ENCODE measurements at places on chromosomes 4 and X. TPM values are rescaled to one million over a fixed set of nuclear protein-coding genes. Genes with fewer than 3 reads are reported as not detected.

DNA sequence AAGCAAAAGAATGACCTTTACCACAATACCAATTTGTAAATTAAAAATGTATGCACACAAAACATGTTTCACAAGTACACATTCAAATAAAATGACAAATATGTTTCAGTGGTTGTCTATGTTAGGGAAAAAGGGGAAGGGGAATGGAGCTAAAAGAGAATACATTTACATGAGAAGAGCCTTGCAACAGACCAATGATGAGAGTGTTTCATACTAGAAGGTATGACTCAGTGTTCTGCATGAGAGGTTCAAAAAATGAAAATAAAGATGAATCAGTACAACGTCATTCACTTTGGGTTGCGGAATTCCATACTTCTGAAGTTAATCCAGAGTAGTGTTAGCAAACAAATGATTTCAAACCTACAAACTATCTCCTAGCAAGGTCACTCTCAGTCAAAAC lies 51.7 kb downstream of the RPGR start:
- no peak for DNase-seq

DNA sequence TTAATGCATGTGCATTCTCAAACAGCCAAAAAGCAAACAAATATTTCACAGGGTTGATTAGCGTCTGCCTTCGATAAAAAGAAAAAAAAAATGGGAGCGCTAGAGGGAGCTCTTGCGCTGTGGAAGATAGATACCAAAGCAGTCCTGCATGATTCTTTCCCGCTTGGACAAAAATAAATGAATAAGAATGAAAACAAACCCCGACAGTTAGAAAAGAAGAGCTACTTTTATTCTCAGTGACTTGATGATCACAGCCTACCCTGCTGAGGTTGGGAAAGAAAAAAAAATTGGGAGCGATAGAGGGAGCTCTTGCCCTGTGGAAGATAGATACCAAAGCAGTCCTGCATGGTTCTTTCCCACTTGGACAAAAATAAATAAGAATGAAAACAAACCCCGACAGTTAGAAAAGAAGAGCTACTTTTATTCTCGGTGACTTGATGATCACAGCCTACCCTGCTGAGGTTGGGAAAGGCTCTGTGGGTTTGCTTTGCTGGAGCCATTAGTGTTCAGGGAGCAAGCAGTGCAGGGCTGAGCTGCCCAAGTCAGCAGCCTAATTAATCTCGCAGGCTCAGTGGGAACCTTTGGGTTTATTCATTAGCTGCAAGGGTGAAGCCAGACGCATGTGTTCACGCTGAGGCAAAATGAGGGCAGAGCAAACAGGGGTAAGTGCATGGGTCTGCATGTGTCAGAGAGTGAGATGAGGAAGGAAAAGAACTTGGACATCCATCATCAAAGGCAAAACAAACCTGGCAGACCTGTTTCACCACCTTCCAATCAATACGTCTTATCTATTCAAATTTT lies 249.3 kb upstream of the PRKX start:
- no peak for DNase-seq

DNA sequence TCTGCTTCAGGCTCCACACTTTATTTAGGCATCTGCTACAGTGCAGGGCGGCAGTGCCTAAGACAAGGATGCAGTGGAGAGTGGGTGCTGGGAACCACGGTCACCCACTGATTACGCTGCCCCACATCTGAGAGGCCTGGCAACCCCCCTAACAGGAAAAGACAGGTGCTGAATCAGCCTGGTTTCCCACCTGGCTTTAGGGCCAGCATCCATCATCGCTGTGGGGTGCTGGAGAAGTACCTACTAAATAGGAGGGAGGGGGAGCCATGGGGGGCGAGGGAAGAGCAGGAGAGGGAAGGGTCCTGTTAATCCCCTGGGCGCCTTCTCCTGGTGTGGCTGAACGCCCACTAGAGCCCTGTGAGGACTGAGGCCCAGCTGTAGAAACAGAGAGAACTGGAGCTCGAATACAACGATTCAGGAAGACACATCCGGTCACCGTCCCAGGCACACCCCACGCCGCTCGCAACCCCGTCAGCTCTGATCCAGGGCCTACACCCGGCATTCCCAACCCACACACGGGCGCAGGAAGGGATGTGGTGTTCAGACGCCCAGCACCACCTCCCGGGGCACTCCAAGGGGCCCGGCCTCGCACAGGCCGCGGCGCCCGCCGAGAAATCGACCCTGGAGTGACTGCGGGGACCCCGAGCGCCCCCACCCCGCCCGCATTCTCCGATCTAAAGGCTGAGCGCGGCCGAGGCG lies 554 bp downstream of the DCTD start:
- peak; percentile 27 for DNase-seq

- no peak for DNase-seq
Measured at GRCh38 chrX:41906515-41907187, 16.7 kb downstream of the CASK start.

DNA sequence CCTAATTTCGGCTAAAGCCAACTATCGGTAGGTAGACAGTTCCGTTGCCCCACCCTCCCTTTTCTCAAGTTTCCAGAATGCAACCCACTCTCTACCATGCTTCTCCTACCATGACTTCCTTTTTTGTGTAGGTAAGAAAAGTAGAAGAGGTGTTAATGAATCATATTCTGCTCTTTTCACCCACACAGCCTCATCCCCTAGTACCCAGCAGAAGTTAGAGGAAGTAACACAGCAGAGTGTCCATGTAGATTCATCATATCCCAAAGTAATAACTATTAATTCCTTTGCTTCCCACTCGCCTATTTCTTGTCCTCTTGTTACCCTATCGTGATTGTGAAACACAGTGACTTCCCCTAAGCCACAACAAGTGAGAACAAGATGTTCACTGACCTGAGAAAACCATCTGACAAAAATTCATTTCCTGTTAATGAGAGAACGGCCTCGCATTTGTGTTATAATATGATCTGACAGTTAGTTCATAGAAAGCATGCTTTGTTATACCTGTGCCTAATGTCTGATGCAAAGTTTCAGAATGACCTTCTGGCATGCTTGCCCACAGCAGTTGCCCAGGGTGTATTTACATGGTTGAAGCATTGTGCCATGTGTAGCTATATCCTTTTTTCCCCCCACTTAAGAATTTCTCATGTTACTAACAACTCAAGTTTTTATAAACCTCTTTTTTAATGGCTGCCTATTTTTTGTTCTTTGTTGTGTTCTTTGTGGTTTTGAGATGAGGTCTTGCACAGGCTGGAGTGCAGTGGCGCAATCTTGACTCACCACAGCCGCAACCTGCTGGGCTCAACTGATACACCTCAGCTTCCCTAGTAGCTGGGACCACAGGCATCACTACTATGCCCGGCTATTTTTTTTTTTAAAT lies 185.6 kb downstream of the RAP1GDS1 start:
- DNase-seq: peak; percentile 69

GRCh38 chr4:147508346-147508745 lies 27.4 kb downstream of the EDNRA start:
- no peak for DNase-seq

DNA sequence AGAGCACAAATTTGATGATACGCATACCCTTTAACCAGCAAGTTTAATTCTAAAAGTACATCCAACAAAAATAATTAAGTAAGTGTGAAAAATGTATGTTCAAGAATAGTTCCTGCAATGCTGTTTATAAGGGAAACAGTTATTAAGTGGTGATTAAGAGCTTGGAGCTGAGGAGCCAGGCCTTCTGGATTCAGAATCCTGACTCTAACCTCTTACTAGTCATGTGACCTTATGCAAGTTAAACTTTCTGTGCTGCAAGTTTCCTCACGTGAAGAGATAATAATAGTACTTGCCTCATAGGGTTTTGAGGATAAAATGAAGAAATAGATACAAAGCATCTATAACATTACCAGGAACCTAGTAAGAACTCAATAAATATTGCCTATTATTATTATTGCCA lies 77.7 kb downstream of the FAM13A start:
- DNase-seq: no peak

The HELT gene
- total RNA-seq: not detected

The BEX5 gene
- total RNA-seq: 1.5 TPM

The CYLC1 gene
- not detected for total RNA-seq

The SLITRK4 gene
- not detected for total RNA-seq

The LIMCH1 gene
- not detected for total RNA-seq

The NRK gene
- not detected for total RNA-seq
